GM06990 (cell line): ENCODE measurements at places on chromosomes 12 and 14.

GRCh38 chr12:92546259-92546634 lies 156.5 kb upstream of the PLEKHG7 start:
- DNase-seq = no peak

- DNase-seq = no peak
These were observed 162.7 kb upstream of the PWP1 start for GRCh38 chr12:107522692-107523477.

DNA sequence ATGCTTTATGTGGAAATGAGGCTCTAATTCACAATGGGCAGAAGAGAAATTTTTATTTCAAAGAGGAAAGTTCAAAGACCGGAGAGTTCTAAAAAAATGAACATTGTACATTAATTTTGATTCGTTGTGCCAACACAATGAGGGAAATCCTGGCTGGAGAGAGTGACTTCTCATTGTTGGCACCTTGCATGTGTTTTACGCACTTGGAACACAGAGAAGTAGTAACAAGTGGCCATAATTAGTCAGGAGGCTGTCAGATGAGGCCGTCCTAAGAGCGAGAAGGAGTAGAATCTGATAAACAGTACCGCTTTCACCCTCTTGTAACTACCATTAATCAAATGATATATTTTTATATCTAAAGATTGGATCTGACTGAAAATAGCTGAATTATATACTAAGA lies 6.9 kb downstream of the LMO3 start:
- no peak for DNase-seq

DNA sequence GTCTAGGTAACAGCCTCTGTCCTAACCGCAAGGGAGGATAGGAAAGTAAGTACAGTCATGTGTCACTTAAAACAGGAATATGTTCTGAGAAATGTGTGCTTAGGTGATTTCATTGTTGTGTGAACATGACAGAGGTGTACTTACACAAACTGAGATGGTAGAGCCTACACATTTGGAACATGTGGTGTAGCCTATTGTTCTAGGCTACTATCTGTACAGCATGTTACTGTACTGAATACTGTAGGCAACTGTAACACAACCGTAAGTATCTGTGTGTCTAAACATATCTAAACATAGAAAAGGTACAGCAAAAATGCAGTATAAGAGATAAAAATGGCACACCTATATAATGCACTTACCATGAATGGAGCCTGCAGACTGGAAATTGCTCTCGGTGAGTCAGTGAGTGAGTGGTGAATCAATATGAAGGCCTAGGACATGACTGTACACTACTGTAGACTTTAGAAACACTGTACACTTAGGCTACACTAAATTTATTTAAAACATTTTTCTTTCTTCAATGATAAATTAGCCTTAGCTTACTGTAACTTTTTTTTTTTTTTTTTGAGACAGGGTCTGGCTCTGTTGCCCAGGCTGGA lies 13.2 kb upstream of the MDM2 start:
- no peak for DNase-seq

GRCh38 chr12:50597200-50598195 lies 92.7 kb downstream of the DIP2B start:
- peak; percentile 51 for DNase-seq

DNA sequence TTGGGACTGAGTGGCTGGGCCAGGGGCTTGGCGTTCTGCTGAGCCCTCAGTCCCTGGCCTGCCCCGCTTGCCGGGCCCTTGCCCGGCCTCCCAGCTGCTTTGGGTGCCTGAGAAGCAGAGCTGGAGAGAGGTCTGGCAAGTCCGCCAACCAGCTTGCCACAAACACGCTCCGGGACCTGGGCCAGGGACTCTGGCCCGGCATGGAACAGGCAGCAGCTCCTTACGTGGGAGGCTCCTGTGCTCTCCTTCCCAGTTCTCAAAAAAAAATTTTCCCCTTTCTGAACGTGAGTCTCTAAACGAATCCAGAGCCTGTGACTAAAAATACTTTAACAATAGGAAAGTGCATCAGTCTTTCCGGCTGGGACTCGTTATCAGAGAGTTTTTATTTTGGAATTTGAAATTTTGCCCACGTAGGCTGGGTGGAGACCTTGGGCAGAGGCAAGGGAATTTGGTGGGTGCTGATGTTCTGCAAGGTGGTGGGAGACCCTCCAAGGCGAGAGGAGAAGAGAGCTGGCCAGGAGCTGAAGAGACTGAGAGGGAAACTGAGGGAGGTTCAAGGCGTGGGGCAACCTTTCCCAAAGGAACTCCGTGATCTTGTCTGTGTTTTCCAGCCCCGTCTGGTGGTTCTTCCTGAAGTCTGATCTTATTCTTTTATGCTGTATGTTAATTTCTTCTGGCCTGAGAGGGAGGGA lies 6.8 kb upstream of the NR4A1 start:
- no peak for DNase-seq

GRCh38 chr12:115204957-115205754 lies 521.2 kb upstream of the TBX3 start:
- no peak for DNase-seq

DNA sequence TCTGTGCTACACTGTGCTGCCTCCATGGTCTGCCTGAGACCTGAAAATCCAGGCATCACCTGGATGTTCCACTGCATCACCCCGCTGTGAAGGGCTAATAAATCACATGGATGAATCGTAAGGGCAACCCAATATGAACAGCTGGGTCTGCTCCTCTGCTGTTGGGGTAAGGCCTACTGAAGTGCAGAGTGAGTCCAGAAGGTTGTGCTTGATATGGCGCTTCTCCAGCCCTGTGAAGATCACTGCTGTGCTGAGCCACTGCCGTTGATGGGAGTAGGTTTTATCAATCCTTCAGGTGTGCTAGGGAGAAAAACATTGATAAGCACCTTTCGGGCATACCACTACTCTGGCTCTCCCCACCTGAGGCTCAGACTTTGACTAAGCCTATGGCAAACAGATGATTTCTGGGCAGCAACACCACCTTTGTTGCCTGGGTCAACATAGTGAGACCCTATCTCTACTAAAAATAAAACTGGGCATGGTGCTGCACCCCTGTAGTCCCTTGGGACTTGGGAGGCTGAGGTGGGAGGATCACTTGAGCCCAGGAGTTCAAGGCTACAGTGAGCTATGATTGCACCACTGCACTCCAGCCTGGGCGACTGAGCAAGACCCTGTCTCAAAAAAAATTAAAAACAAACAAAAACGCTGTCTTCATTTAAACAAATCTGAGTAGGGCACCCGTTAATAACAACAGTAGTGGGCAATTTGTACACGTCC lies 1.7 kb downstream of the ACVRL1 start:
- no peak for DNase-seq

GRCh38 chr12:121634836-121635235 lies 8.5 kb downstream of the ORAI1 start:
- DNase-seq = no peak

DNA sequence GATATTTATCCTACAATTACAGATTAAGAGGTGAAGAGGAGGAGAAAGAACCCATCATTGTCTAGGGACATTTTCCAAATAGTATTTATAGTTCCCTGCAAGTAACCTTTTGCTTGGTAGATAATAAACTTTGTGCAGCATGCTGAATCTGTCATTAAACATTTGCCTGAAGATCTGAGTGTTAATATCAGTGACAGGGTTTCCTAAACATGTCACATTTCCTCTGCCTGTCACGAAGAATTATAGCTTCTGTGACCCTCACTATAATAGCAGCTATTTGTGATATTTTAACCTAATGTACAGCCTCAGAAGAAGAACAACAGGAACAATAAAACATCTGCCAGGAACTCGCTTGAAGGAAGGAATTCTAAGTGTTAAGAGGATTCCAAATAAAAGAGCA lies 350.3 kb downstream of the GXYLT1 start:
- no peak for DNase-seq

DNA sequence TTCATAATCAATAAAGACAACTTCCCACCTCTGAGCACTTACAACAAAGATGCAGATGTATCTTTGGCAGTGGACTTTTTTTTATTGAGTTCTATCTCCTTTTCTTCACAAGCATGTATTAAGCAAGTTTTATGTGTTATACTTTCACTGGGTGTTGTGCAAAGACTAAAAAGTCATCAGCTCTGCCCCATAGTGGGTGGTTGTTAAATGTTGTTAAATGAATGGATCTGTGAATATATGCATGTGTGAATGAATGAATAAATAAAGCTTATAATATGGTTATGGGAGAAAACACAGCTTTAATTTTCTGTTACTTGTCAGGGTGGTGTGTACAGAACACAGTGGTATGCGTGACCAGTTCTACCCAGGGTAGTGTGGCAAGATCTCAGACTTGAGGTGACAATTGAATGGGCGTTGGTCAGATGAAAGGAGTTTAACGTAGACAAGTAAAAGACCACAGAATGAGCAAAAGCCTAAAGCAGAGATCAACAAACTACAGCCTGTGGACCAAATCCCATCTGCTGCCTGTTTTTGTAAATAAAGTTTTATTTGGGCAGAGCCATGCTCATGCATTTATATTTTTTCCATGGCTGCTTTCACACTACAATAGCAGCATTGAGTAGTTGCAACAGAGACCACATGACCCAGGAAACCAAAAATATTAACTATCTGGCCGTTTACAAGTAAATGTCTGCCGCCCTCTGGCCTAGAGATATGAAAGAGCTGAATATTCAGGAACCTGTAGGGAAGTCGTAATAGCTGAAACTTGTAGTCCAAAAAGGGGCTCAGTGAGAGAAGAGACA lies 207.4 kb upstream of the EEA1 start:
- DNase-seq = no peak

- DNase-seq = no peak
These were observed 281.5 kb downstream of the ZFP36L1 start for GRCh38 chr14:68511129-68512047.
